ENCODE measurements at places on chromosomes 7 and 10. TPM values are rescaled to one million over a fixed set of nuclear protein-coding genes. Genes with fewer than 3 reads are reported as not detected.

- no peaks in the 10 kb centered on the region for H3K27me3 ChIP-seq
- no peak overlapping the region for H3K4me3 ChIP-seq
- DNase-seq, result no peak
- H3K4me1 ChIP-seq, result no peaks in the 10 kb centered on the region
- H3K36me3 ChIP-seq, result no peaks in the 10 kb centered on the region
- H3K27ac ChIP-seq, result no peak overlapping the region
Observed at GRCh38 chr7:107254398-107254985, 85.7 kb downstream of the HBP1 start.

DNA sequence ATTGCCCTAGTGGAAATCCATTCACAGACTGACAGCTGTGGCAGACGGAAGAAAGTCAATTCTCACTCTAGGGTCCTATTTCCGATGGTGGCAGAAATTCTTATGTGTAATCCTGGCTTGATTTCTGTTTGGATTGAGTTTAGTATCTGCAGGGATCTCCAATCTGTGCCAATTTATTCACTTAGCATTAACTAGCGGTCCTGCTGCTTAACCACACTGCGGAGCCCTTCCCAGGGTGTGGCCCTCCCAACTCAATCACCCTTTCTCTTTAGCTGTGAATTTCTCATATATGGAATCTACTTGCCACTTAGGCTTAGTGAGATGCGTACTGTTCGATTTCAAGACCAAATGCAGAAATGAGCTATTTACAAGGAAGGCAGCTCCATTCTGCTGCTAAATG is 215.7 kb downstream of the SFMBT2 start:
- H3K4me1 ChIP-seq, result peaks cover 65% of the 10 kb centered on the region
- no peak for DNase-seq
- H3K27ac ChIP-seq, result no peak overlapping the region
- H3K36me3 ChIP-seq, result peaks cover 18% of the 10 kb centered on the region

DNA sequence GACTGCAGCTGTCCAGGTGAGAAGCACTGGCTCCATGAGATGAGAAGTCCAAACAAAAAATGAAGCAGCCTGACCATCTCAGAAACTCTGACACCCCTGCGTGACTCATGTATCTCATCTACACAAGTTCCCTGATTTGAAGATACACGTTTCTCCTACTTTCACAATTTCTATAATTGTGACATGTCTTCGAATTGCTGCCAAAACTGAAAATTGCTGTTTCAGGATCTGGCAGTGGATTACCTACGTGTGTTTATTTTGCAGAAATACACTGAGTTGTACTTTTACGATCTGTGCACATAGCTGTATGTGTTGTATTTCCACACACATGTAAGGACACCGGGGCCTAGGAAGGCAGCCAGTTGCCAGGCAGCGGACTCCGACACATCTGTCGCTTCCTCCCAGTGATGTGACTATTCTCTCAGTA is 53.2 kb downstream of the LARP4B start:
- H3K4me1 ChIP-seq, result no peaks in the 10 kb centered on the region
- no peak for DNase-seq
- no peaks in the 10 kb centered on the region for H3K27me3 ChIP-seq
- H3K4me3 ChIP-seq, result no peak overlapping the region
- H3K27ac ChIP-seq, result no peak overlapping the region

Gene MUC3A
- not detected for total RNA-seq

GRCh38 chr10:110498982-110499795 is 1.5 kb downstream of the DUSP5 start:
- peak overlapping the region; percentile 62 for H3K27ac ChIP-seq
- DNase-seq, result peak; percentile 36
- no peaks in the 10 kb centered on the region for H3K27me3 ChIP-seq
- H3K4me1 ChIP-seq, result peaks cover 71% of the 10 kb centered on the region
- peak overlapping the region; percentile 66 for H3K4me3 ChIP-seq

All from CD8-positive, alpha-beta memory T cell (primary cell).